Amniotic stem cell (primary cell): ENCODE measurements at places on chromosomes 7 and 10.

DNA sequence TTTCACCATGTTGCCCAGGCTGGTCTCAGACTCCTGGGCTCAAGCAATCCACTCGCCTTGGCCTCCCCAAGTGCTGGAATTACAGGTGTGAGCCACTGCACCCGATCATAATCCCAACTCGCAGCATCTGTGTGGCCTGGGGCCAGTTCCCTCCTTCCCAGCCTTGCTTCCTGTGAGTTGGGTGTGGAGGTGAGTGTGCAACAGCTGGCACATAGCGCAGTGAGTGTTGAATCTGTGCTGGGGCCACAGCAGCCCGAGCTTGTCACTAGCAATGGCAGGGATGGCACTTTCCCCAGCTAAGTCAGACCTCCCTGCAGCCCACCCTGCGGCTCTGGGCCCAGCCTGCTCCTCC lies 12.2 kb downstream of the TMEM184A start:
- DNase-seq = no peak

- peak; percentile 6 for DNase-seq
Observed at GRCh38 chr7:98283127-98283886, 1.8 kb downstream of the BRI3 start.

DNA sequence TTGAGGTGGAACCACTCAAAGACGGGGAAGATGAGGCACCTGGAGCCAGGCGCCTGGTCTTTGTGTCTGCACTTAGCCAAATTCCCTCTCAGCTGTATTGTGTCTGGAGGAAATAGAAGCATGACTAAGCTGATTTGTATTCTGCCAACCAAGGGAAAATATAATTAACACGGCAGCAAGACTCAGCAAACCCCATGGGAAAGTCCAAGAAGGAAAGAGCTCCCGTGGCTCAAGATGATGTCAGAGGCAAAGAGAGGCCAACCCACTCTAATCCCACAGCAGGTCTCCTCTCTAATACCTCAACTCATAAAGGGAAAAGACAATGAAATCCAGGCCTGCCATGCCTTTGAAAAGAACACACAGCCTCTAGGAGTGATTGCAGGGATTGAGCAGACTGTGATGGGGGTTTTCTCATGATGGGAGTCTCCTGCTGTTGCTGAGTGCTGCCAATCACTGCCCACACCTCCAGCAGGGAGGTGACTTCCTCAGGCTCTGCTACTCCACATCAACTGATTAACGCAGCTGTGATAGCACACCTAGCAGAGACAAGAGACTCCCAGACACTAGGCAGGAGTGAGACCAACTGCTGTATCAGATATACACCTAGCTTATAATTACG lies 255.5 kb upstream of the C7orf33 start:
- no peak for DNase-seq

DNA sequence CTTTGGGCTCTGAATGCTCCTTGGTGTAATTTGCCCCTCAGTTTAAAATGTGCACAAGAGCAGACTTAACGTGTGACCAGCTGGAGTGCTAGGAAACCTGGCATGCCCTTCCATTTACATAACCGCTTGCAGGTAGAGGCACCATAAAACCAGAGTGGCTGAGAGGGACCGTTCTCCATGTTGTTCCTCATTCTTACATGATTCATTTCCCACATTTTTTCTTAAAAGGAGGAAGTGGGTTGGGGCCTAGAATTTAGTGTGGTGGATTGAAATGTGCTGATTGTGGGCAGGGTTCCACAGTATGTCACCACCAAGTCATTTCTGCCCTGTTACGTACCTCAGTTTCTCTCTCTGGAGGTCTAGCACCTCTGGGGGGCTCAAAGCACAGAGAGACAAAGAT lies 375.8 kb upstream of the VSTM2A start:
- DNase-seq = no peak

- no peak for DNase-seq
Observed at GRCh38 chr10:119176166-119176565, 2.4 kb downstream of the PRDX3 start.

GRCh38 chr10:17236468-17237148 lies 8.6 kb downstream of the VIM start:
- DNase-seq = no peak

DNA sequence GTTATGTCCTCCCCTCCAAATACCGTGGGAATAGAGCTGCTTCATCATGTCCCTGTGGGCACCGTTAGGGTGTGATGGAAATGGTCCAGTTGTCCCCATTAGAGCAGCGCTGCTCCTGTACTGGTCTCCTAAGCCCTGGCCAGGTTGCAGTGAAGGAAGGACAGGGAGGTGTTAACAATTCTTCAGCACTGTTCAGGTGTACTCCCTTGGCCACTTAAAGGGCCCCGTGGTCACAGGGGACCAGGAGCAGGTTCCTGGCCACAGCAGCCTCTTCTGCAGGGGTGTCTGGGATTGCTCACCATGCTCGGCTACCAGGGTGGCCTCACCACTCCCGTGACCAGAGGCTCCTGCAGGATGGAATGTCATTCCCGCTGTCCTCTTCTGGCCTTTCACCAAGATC lies 65.8 kb downstream of the MINDY4 start:
- no peak for DNase-seq

DNA sequence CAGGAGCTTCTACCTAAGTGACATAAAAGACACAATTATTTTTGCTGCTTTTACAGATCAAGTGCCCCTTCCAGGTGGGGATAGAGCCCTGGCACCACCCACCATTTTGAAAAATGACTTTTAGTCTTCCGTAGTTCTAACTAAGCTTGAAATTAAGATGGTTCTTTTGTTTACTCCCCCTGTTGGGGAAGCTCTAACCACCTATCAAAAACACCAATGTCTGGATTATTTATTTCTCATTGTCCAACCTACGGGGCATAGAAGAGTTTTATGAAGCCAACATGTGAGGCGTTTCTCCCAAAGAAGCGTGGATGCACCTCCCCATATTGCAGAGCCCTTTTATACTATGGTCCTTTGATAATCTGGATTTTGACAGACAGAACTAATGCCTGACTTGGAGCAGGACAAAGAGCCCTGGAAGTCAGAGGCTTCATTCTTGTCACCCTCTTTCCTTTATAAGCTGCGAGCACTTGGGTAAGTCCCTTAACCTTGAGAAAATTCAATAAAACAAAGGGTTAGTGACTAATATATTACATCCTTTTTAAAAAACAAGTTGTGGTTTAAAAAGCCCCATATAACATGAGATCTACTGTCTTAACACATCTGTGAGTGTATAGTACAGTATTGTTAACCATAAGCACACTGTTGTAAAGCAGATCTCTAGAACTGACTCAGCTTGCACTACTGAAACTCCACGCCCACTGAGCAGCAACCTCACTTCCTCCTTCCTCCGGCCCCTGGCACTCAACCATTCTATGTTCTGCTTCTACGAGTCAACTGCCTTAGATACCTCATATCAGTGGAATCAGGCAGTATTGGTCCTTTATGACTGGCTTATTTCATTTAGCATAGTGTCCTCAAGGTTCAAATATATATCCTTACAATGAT lies 67.5 kb downstream of the ATXN7L1 start:
- no peak for DNase-seq

DNA sequence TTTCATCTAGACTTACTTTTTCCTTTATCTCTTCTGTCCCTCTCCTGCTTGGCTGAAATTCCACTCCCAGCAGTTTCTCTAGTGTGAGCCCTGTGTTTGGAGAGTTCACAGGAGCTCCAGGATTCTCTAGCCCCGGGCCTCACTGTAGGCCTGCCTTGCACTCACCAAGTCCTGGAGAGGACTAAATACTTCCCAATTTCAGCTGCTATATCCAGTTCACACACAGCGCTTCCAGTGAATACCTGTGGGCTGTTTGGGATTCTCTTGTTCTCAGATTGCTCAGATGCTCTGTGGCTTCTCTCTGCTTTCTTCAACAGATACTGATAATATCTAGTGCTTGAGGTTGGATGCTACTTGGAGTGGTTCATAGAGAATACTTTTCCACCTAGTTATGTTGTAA lies 46.0 kb downstream of the MINPP1 start:
- DNase-seq = no peak

DNA sequence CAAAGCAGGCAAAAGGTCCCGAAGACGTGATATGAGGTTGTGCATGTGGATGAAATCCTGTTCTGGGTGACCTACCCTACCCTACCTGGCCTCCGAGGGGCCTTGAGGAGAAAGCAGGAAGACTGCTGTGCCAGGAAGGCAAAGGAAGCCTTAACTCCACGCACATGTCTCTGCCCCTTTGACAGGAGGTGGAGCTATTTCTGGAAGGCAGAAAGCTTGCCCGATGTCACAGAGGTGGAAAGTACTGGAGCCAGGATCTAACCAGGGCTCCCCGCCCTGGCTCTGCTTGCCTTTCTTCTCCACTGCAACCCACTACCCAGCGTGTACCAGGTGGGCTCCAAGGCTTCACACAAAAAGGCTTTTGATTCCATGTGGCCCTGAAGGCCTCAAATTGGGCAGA lies 66.4 kb upstream of the DDC start:
- no peak for DNase-seq

GRCh38 chr7:76358011-76358480 lies 745 bp downstream of the YWHAG start:
- no peak for DNase-seq

GRCh38 chr7:114923403-114923713 lies 1.5 kb downstream of the MDFIC start:
- no peak for DNase-seq

GRCh38 chr10:92849234-92849525 lies 860 bp downstream of the EXOC6 start:
- no peak for DNase-seq

DNA sequence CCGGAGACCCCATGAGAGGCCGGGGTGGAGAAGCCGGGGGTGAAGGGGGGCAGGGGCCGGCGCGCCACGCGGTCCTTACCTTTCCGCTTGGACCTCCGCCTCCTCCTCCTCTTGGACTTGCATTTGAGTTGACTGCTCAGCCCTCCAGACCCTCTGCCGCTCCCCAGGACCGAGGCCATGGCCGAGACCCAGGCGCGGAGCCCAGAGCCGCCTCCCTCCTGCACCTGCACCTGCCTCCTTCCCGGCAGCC lies 428 bp downstream of the ADARB2 start:
- no peak for DNase-seq

DNA sequence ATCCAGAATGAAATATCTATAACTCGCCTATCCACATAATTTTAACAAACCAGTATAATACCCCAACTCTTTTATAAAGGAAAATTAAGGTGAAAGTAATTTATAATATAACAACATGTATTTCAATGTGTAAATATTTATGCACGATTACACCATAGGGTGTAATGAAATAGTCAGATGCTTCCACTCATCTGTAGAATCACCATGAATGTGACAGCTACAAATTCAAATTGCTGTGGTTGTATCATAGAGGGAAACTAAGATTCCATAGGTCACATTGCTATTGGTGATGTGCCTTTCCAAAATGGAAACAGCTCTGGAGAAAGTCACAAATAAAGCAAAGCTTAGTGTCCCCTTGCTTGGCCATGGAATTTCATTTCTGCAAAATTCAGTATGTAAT lies 95.7 kb downstream of the CPED1 start:
- DNase-seq = no peak

GRCh38 chr7:128408709-128409595 lies 830 bp downstream of the IMPDH1 start:
- no peak for DNase-seq

DNA sequence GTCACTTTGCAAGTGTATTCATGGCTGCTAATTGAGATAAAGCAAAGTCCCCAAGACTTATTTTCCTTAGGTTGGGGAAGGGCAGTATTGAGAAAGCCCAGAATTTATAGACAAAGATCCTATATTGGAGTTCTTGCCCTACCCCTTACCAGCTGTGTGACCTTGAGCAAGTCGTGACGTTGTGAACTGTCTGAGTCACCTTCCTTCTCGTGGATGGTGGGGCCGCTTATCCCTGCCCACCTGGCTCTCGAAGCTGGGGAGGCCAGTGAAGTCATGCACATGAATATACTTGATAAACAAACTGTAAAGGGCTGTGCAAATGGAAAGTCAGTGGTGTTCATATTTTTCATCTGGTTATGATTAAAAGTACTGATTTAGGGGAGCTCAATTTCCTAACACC lies 127.4 kb downstream of the TACC2 start:
- no peak for DNase-seq

- DNase-seq = no peak
Observed at GRCh38 chr7:47154791-47155190, 427.1 kb downstream of the TNS3 start.

- no peak for DNase-seq
Observed at GRCh38 chr10:43982250-43982649, 333.6 kb upstream of the ZNF32 start.

GRCh38 chr7:38839851-38840250 lies 69.1 kb downstream of the VPS41 start:
- no peak for DNase-seq

DNA sequence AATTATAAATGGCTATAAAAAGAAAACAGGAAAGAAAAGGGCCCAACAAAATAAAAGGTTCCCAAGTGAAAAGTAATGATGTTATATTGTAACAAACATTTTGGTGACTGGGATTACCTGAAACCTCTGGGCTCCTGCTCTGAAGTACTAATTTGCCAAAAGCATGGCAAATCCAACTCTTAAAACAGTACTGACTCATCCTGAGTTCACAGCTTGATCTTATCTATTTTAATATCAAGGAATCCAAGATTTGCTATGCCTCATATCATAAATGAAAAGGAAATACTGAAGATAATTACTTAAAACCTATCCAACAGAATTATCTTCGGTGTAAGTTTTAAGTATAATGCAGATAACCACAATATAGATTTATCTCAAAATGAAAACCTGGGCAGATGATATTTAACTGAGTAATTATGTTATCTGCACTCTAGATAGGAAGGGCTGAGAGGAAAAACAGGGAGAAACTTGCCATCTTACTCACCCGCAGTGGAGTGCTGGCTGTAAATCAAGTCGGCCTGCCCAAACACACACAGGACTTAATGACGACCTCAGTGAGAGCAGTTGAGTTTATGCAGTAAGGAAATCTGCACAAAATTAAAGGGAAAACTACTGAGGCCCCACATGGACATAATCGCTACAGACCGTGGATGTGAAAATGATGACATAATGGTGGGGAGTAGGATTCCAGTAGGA lies 48.4 kb downstream of the MPP7 start:
- no peak for DNase-seq

GRCh38 chr7:108535257-108535656 lies 9.3 kb upstream of the PNPLA8 start:
- no peak for DNase-seq

GRCh38 chr7:73613954-73614735 lies 10.2 kb downstream of the MLXIPL start:
- DNase-seq = no peak

- DNase-seq = no peak
Observed at GRCh38 chr7:6651851-6652445, 14.8 kb downstream of the ZNF316 start.
